ENCODE measurements at places on chromosomes 11 and 22. TPM values are rescaled to one million over a fixed set of nuclear protein-coding genes. Genes with fewer than 3 reads are reported as not detected.

SCO2 gene
- 8.4 TPM for total RNA-seq

TMEM9B gene
- 36.3 TPM for total RNA-seq

NTM gene
- total RNA-seq, result 61.4 TPM

ABCC8 gene
- total RNA-seq, result not detected

SCGB1C1 gene
- total RNA-seq, result not detected

NXPE4 gene
- not detected for total RNA-seq

CFAP68 gene
- 19.8 TPM for total RNA-seq

NXPE2 gene
- not detected for total RNA-seq

OR52L1 gene
- total RNA-seq, result not detected

MPPED2 gene
- total RNA-seq, result 0.13 TPM

PIWIL4 gene
- 0.26 TPM for total RNA-seq

All from epithelial cell of alveolus of lung (primary cell).